ENCODE measurements at places on chromosomes 6 and 20. TPM values are rescaled to one million over a fixed set of nuclear protein-coding genes. Genes with fewer than 3 reads are reported as not detected.

GABBR1 gene
- polyA plus RNA-seq, result 14.6 TPM

DNA sequence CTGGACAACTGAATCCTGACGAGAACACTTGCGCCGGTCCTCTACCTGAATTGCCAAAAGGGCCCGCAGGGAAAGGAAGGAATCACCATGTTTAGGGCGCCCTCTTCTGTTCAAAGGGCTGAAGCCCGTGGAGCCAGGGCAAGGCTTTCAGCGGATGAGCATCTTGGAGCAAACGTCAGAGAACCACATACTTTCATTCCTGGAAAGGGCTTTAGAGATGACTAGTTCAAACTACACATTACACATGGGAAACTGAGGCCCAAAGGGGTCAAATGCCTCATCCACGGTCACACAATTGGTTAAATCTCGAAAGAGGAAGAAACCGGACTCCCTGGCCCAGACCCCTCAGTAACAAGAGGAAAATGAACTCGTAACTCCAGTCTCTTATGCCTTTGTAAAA, 11.5 kb upstream of the ZNF133 start:
- DNase-seq, result peak; percentile 27

- DNase-seq, result no peak
Observed at GRCh38 chr6:84166395-84166794, 61.0 kb downstream of the CEP162 start.

XKR7 gene
- not detected for polyA plus RNA-seq

DNA sequence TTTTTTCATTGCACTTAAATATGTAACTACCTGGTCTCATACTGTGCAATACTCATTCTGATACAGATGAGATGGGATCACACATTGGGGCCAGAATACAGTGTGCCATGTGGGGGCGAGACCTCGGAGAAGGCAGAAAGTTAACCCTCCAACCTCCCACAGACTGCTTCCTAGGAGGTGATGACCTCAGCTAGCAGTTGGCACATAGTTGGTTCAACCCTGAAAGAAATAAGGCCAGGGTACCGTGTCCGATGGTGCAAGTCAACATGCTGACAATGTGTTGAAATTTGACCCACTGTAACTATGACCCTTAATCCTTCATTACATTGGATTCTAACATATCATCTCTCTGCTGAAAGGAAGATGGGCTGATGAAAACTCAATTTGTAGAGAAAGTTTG, 61.9 kb downstream of the GJA10 start:
- DNase-seq, result no peak

HSPA1B gene
- polyA plus RNA-seq, result 31.9 TPM

GRCh38 chr6:138115201-138115600, 8.0 kb upstream of the PERP start:
- DNase-seq, result no peak

DNA sequence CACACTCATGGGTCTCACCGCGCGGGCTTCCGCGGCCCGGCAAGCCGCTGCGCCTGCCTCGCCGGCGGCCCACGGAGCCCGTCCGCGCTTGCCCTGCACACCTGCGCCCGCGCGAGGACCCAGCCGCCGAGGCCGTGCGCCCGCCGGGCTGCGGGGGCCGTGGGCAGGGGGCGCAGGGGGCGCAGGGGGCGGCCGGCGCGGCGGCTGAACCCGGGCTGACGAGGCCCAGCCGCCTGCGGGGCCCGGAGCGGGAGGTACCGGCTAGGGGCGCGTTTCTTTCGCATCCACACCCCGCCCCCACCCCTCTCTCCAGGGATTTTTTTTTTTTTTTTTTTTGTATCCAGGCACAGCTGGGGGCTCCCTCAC, 43.8 kb upstream of the OSTM1 start:
- DNase-seq, result no peak

DNA sequence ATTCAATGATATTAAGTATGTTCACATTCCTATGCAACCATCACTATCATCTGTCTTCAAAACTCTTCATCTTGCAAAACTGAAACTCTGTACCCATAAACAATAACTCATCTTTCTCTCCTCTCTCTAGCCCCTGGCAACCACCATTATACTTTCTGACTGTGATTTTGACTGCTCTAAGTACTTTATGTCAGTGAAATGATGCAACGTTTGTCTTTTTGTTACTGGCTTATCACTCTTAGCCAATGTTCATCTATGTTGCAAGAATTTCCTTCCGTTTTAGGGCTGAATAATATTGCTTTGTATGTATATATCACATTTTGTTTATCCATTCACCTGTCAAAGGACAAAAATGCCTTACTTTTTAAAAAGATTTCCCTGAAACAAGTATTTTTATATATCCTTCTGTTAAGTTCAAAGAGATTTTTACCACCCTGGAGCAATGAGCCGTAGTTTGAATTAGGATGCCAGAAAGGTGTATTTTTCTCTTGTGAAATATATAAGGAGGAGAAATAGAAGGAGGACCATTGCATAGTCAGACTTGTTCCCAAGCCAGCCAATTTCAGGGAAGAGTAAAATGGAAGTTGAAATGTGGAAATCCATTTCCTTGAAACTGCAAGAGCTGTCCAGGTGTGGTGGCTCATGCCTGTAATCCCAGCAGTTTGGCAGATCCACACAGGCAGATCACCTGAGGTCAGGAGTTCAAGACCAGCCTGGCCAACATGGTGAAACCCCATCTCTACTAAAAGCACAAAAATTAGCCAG, 4.0 kb upstream of the CGAS start:
- DNase-seq, result no peak

CDC25B gene
- 57.3 TPM for polyA plus RNA-seq

DNA sequence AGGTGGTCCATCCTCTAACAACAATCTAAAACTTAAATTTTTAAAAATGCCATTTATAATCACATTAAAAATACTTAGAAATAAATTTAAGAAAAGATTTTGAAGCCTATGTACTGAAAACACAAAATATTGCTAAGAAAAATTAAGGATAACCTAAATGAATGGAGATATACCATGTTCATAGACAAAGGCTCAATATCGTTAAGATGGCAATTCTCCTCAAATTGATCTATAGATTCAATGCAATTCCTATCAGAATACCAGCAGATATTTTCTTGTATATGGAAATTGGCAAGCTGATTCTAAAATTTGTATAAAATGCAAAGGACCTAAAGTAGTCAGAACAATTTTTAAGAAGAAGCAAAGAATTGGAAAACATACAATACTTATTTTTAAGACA, 19.7 kb upstream of the UST start:
- no peak for DNase-seq

CST3 gene
- 166 TPM for polyA plus RNA-seq

HFE gene
- 19.5 TPM for polyA plus RNA-seq

DNA sequence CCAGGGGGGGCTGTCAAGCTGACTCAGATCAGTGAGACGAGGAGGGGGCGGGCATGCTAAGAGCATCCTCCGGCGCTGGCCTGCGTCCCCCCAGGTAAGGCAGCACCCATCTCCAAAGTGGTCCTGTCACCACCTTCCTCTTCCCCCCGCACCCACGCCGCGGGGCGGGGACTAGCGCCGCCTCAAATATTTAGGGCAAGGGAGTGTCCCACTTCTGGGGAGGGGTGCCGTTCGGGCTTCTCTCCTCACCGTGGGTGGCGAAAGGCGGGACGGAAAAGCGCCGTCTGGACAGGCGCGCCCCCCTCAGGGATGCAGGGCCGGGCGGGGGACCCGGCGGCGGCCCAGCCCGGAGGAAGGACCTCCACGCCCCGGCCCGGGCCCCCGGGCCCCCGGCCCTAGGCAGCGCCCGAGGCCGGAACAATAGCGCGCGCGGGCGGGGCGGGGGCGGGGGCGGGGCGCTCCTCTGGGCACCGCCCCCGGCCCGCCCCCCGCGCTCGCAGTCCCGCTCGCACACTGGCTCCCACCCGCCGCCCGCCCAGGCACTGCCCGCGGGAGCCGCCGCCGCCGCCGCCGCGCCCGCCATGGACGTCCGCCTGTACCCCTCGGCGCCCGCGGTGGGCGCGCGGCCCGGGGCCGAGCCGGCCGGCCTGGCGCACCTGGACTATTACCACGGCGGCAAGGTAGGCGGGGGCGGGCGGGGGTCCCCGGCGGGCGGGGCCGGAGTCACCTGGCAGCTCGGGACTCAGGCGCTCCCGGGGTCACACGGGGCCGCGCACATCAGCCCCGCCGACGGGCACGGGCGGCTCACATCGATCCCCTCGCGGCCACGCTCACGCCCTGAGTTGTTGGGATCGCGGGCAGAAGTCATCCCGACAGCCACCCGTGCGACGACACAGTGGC, at the start of gene TOX2:
TSS of gene TOX2 (plus strand) at position 542 of the 900 bp plus-strand sequence. CDS start at position 582, 40 bp downstream.
- no peak for DNase-seq

DNA sequence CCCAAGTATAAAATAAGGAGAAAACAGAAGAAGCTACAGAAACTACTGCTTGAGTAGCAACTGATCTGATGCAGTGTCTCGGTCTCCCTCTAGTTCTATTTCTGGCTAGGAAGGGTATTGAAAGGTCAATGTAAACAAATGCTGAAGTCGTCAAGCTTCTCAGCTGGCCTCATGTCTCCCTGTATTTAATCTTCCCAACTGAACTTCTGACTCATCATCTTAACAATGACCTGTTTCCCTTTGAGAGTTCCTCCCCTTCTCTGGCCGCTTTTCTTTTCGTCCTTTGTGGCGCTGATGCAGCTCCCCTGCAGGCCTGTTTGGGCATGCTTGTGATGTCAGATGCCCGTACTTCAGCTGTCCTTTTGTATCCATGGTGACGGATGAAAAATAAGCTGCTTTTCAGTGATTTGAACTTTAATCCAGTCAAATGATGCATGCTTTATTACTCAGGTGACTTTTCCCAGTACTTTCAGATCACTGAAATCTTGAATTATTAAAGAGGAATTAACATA, 7.8 kb upstream of the LCA5 start:
- peak; percentile 94 for DNase-seq

GRCh38 chr6:119043265-119043664, 35.2 kb downstream of the FAM184A start:
- no peak for DNase-seq

TRIM10 gene
- not detected for polyA plus RNA-seq

TOX2 gene
- polyA plus RNA-seq, result 14.3 TPM

- DNase-seq, result no peak
Observed at GRCh38 chr20:20836836-20837235, 124.4 kb upstream of the RALGAPA2 start.

- DNase-seq, result no peak
Observed at GRCh38 chr6:14828201-14828611, 417.7 kb upstream of the JARID2 start.

- no peak for DNase-seq
Observed at GRCh38 chr20:60365882-60366281, 407.7 kb downstream of the CDH26 start.

DNA sequence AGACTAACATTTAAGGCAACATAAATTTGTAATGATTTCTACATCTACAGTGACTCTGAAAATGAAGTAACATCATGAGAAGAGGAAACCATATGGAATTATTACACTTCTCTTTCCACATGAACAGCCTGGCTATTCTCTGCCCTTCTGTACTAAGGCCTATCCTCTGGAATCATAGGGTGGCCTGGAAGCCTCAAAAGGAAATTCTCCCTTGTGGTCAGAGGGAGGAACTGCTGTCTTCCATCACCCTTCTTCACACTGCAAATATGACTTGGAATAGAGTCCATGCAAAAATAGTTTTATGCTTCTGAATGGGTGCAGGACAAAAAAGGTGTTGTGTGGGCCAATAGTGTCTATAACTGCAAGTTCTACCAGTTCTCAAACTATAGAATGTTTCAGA, 44.6 kb upstream of the SH3BGRL2 start:
- no peak for DNase-seq

- no peak for DNase-seq
Observed at GRCh38 chr6:167589615-167589940, 237.1 kb upstream of the AFDN start.

TRAPPC3L gene
- 0.19 TPM for polyA plus RNA-seq

- no peak for DNase-seq
Observed at GRCh38 chr6:105382496-105382895, 20.4 kb downstream of the PREP start.

BPIFB1 gene
- not detected for polyA plus RNA-seq

DNA sequence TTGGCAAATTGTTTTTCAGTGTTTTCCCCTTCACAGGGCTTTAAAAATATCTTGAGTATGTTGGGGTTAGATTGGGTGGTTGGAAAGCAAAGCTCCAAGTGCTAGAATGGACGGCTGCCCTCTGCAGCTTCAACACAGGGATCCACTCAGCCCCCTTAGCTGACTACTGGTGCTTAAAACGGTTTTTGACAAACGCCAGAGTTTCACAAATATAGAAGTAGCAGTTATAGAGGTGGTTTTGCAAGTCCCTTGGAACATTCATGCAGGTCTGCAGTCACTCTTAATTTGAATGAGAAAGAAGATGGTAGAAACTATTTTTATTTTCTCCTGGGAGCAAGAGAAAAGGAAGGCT, 175.9 kb downstream of the ARID1B start:
- no peak for DNase-seq

GRCh38 chr6:15442467-15442866, 196.6 kb downstream of the JARID2 start:
- no peak for DNase-seq

- DNase-seq, result no peak
Observed at GRCh38 chr6:56255349-56255748, 8.0 kb upstream of the COL21A1 start.

ANGPT4 gene
- not detected for polyA plus RNA-seq

NDUFAF5 gene
- 24.1 TPM for polyA plus RNA-seq

DNA sequence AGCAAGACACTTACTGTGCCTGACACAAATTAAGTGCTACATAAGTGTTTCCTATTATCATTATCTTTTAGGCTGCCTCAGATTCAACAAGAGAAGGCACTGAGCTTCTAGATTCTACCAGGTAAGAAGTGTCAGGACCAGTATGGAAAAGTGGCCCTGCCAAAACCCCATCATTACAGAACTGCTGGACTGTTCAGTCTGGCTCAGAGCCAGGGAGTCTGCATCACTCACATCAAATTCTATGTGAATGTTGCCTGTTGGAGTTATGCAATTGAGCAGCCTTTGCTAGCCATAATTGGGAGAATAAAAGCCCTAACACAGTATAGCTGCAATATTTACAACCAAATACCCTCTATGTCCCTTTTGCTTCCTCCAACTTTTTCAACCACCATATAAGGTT, 70.9 kb downstream of the ATG5 start:
- DNase-seq, result no peak

GRCh38 chr6:147625946-147626345, 117.5 kb downstream of the SAMD5 start:
- DNase-seq, result no peak

GRCh38 chr6:144359783-144360182, 74.6 kb downstream of the UTRN start:
- no peak for DNase-seq

DNA sequence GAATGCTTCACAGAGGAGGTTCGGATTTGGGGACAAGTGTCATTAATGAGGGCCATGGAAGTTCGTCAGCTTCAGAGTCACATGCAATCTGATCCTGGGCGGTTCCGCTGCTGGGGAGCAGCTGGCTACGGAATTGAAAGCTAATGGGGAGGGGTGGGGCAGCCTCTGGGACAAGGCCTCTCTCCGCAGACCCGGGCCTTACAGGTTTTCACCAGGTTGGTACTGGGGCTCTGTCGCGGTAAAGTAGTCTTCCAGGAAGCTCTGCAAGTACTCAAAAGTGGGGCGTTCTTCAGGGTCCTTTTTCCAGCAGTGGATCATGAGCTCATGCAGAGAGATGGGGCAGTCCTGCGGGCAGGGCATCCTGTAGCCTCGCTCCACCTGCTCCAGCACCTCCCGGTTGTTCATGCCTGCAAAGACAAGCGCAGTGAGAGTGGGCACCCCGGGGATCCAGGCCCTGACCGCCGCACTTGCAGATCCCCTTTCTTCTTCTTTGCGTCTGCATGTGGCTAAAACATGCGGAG, 55.9 kb upstream of the TRAF3IP2 start:
- no peak for DNase-seq
